Eye (tissue), 1 donor: ENCODE measurements at places on chromosomes 3 and 15.

GRCh38 chr3:63046152-63046551 lies 170.9 kb upstream of the CADPS start:
- DNase-seq, result no peak

DNA sequence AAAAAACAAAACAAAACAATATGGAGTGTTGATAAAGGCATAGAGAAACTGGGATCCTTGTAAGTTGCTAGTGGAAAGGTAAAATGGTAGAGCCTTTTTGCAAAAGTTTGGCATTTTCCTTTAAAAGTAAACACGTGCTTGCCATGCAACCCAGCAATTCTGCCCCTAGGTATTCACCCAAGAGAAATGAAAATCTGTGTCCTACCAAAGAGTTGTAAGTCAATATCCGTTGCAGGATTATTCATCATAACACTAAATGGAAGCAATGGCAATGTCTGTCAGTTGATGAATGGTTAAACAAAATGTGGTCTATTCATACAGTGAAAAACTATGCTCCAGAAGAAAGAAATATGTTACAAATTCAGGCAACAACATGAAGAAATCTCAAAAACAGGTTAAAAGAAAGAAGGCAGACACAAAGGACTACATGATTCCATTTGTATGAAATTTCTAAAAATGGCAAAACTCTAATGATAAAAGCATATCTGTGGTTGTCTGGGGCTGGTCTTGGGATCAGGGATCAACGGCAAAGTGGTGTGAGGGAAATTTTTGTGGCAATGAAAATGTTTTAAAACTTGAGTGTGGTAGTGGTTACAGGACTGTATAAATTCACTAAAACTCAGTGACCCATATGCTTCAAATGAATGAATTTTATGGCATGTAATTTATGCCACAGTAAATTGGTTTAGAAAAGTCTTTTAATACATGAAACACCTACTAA lies 229.6 kb downstream of the OPA1 start:
- no peak for DNase-seq

- no peak for DNase-seq
Observed at GRCh38 chr3:24483873-24484272, 10.8 kb downstream of the THRB start.

GRCh38 chr3:126226374-126226773 lies 46.0 kb upstream of the ALDH1L1 start:
- no peak for DNase-seq

DNA sequence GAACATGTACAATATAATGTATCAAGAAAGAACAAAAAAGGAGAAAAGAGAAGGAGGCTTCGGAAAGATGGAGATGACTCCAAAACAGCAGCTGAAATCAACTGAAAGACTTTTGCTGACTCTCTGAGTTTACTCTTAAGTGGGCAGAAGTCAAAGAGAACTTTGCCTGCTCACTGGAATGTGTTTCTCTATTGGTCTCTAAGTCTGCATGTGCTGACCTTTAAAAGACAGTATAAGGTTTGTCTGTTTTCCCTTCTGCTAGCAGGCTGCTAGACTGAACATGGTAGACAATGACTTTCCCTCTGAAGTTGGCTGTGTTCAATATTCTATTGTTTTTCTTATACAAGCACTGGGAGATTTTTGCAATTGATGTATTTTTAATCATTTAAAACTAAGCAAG lies 7.2 kb upstream of the MAP4 start:
- DNase-seq, result no peak

GRCh38 chr3:61409638-61410037 lies 151.7 kb upstream of the PTPRG start:
- DNase-seq, result no peak

- DNase-seq, result no peak
Observed at GRCh38 chr3:158701420-158702065, 29.1 kb upstream of the LXN start.
